ENCODE measurements at places on chromosomes 5 and 9.

GRCh38 chr9:17462869-17463464, 115.9 kb upstream of the SH3GL2 start:
- DNase-seq: peak; percentile 62

GRCh38 chr9:36126016-36126730, 10.4 kb upstream of the GLIPR2 start:
- DNase-seq: no peak

DNA sequence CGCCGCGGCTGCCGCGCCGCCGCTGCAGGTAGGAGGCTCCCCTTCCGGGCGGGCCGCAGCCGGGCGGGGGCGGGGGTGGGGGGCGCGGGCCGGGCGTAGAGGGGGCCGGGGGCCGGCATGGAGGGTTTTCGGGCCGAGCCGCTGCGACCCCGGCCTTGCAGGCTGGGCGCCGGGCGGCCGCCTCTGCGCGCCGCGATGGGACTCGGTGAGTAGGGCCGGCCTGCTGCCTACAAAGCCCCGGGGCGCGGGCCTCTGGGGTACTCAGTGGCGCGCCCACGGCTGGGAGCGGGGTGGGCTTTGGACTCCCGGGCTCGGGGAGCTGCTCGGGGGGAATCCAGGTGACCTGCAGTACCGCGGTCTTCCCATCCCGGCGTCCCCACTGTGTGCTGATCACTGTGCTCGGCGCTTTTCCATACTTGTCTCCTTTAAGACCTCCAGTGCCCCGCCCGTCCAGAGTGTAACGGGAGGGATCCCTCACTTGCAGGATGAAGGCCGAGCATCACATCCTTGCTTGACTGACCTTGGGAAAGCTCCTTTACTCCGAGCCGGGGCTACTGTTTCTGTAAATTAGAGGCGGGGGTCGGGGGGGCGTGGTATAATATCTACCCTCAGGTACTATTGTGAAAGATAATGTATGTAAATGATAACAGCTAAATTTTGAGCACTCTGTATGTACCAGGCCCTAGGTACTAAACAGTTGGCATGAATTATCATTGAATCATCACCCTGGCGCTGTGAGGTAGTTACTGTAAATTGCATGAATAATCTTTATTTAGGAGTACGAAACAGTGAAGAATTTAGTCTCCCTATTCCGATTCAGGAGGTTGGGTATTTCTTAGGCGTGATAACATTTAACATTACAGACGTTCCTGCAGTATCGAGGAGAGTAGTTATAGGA, 672 bp downstream of the MSANTD3 start:
- DNase-seq: peak; percentile 79

DNA sequence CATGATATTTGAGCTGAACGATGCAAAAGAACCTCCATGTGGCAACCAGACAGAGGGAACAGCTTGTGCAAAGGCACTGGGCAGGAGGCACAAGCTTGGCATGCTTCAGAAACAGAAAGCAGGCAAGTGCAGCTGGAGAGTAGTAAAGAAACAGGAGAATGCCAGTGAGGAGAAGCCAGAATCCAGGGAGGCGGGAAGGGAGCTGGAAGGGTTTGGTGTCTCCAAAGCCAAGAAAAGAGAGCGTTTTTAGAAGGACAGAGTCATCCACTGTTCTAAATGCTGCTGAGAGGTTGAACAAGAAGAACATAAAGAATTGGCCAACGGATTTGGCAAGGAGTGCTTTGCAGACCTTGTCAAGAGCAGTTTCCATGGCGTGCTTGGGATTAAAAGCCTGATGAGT, 124.7 kb downstream of the TLE1 start:
- no peak for DNase-seq

- peak; percentile 26 for DNase-seq
Observed at GRCh38 chr5:80761176-80761575, 106.4 kb upstream of the DHFR start.

- no peak for DNase-seq
Observed at GRCh38 chr9:122346478-122347347, 24.1 kb upstream of the PTGS1 start.

DNA sequence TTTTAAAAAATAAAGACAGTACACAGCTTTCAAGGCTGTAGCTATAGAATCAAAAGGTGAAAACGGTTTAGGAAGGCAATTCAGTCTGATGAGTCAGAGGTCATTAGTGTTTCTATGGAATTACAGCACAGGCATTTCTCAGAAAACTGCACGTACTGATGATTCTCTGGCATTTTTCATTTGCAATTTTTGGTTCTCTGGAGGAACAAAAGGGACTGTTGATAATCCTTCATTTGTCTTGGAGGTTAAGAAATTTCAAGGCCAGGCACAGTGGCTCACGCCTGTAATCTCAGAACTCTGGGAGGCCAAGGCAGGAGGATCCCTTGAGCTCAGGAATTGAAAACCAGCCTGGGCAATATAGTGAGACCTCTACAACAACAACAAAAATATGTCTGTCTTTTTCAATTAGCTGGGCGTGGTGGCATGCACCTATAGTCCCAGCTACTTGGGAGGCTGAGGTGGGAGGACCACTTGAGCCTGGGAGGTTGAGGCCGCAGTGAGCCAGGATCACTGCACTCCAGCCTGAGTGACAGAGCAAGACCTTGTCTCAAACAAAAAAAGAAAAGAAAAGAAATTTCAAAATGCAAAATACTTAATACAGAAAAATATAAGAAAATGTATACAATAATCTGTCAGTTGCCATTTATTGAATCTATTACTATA, 27.3 kb downstream of the NR6A1 start:
- peak; percentile 78 for DNase-seq

- no peak for DNase-seq
Observed at GRCh38 chr5:560792-561166, 36.5 kb upstream of the SLC9A3 start.

DNA sequence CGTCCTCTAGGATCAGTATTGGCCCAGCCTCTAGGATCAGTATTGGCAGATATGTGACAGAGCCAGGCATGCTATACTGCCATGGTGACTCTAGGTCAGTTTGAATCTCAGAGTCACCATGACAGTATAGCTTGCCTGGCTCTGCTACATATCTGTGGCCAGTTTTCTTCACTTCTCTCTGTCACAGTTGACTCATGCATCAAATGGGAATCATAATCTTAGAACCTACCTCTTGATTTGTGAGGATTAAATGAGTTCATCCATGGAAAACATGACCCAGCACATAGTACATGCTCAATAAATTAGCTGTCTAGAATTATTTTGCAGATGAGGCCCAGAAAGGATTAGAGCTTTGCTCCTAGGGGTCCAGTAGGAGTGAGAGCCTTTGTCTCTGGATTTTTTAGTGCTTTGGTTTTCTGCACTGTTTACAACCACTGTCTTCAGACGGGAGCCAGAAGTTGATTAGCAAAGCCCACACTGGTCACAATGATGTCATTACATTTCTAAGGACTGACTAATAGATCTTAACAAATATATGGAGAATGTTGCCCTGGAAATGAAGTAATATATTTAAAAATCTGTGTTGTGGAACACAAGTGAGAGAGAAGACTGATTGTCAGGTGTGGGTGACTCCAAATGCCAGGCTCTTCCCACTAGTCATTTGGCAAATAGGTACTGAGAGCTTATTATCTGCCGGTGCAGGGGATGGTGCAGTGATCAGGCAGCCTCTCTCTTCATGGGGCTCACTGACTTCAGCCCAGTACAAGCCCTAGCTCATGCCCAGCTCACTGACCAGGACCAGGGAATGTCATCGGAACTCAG, 76.0 kb downstream of the COL15A1 start:
- DNase-seq: peak; percentile 97

All from fibroblast of skin of right biceps (primary cell).